ENCODE measurements at places on chromosomes 4 and X.

- DNase-seq: no peak
These were observed 3.1 kb downstream of the IL1RAPL1 start for GRCh38 chrX:28590396-28590795.

DNA sequence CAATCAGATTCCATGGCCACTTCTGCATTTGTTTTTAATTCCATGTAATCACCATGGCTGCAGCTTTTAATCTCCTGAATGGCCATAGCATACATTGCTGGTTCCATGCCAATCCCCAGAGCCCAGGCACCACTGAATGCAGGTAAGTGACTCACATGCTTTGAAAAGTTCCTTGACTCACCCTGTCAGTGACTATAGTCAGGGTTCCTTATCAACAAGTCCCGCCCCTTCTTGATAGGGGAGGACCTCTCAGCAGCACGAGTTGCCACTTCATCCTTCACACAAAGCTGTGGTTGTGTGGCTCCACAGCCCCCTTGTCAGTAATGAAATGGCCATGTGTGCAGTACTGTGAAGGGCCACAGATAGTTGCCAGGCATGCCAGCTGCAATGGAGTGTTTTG lies 516.6 kb downstream of the PPARGC1A start:
- DNase-seq: no peak

- DNase-seq: no peak
These were observed 89.3 kb downstream of the APBB2 start for GRCh38 chr4:41124916-41125548.

DNA sequence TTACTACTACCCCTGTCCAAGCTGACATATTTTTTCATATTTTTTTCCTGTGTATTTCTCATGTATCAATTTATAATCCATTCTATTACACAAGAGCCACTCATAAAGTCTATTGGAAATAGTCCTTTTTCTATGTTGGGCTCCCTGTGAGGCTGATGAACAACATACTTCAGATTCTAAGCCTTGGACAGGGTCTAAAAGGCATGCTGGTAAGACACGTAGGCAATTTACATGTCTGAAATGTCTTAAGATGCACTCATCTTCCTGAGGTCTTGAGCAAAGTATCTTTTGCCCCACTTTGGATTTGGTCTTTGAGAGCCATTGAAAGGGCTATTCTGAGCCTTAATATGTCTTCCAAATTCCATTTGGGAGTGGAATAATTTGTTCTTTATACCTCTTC lies 31.8 kb downstream of the OCIAD1 start:
- no peak for DNase-seq

DNA sequence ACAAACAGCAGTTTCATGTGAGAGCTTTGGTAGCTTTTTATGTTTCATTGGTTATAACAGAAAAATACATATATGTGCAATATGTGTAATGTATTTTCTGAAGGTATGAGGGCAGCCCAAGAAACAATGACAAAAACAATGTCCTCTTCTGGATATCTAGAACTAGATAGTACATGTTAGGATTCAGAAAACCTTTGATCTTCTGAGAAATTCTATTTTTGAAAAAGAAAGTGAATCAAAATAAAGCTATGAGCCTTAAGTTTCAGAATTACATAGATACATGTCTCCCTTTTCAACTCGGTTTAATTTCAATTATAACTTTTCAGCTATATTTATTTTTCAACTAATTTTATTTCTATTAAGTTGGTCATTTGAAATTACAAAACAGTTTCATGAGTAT lies 131.9 kb downstream of the REELD1 start:
- no peak for DNase-seq

- no peak for DNase-seq
These were observed 30.0 kb upstream of the FGFR3 start for GRCh38 chr4:1763070-1763549.

DNA sequence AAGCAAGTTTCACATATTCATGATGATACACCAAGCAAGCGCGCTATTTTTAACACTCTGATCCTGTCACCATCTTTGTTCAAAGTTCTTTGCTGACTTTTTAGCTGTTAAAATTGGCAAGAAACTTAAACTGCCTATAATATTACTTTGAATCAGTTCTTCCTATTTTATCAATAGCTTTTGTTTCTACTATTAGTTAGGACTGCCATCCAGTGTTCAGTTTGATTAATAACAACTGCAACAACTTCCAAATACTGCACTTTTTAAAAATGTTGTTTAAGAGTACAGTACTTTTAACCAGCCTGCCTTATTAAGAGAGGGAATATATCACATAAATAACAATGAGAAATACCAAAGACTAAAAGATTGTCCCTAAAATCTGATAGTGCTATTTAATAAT lies 614.3 kb downstream of the FAM133A start:
- no peak for DNase-seq
